Tibial artery (tissue), 4 donors: ENCODE measurements at places on chromosomes 2 and 18.

- no peak for DNase-seq
These were observed 24.7 kb downstream of the CLUL1 start for GRCh38 chr18:621291-622043.

DNA sequence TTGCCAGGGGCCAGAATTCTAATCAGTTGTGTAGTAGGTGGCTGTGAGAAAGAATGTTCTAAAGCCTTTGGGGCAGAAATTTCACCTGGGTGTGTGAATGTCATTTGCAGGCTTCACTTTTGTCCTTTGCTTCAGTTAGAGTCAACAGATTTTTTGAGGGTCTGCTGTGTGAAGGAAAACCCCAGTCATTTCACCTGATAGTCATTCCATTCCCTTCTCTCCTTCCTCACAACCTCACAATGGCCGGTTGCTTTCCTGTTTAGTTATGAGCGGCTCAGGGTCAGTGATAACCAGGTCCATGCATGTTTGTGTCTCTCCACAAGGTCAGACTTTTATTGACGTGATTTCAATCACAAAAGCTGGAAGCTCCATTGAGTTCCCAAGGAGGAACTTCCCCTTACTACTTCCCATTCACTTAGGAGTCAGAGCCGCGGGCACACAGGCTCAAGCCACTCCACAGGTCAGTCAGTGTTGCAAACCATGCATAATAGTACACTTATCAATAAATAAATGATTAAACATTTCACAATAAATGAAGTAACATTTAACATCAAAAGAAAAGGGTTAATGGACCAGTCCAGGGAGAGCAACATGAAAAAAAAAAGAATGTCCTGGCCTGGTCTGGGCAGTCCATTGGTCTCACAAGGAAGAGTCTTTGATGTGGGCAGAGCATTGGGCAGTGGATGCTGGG lies 74.3 kb downstream of the NPAS2 start:
- no peak for DNase-seq

GRCh38 chr2:146890491-146890890 lies 954.3 kb upstream of the ACVR2A start:
- no peak for DNase-seq

DNA sequence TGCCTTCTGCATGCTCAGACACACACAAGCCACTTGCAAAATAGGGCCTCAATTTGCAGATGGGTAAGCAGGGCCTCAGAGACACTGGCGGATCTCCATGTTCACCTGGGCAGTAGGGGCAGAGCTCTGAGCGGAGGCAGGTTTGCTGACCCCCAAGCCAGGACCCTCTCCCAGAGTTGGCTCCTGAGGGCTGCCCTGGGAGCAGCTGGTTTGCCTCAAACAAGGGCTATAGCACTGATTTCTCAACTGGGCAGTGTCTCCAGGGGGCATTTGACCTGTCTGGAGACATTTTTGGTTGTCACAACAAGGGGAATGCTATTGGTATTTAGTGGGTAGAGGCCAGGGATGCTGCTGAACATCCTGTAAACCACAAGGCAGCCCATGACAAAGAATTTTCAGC lies 11.6 kb downstream of the GLI2 start:
- no peak for DNase-seq

DNA sequence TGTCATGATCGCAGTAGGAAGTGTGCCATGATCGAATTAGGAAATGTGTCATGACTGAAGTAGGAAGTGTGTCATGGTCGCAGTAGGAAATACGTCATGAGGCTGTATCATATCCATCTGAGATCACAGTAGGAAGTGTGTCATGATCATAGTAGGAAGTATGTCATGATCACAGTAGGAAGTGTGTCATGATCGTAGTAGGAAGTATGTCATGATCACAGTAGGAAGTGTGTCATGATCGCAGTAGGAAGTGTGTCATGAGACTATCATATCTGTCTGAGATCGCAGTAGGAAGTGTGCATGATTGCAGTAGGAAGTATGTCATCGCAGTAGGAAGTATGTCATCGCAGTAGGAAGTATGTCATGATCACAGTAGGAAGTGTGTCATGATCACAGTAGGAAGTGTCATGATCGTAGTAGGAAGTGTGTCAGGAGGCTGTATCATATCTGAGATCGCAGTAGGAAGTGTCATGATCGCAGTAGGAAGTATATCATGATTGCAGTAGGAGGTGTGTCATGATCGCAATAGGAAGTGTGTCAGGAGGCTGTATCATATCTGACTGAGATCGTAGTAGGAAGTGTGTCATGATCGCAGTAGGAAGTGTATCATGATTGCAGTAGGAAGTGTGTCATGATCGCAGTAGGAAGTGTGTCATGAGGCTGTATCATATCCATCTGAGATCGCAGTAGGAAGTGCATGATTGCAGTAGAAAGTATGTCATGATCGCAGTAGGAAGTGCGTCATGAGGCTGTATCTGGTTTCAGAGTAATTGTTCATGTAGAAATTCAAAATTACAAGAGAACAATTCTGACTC lies 56.4 kb upstream of the NFATC1 start:
- no peak for DNase-seq

GRCh38 chr18:72986103-72986502 lies 118.3 kb upstream of the NETO1 start:
- DNase-seq: no peak

DNA sequence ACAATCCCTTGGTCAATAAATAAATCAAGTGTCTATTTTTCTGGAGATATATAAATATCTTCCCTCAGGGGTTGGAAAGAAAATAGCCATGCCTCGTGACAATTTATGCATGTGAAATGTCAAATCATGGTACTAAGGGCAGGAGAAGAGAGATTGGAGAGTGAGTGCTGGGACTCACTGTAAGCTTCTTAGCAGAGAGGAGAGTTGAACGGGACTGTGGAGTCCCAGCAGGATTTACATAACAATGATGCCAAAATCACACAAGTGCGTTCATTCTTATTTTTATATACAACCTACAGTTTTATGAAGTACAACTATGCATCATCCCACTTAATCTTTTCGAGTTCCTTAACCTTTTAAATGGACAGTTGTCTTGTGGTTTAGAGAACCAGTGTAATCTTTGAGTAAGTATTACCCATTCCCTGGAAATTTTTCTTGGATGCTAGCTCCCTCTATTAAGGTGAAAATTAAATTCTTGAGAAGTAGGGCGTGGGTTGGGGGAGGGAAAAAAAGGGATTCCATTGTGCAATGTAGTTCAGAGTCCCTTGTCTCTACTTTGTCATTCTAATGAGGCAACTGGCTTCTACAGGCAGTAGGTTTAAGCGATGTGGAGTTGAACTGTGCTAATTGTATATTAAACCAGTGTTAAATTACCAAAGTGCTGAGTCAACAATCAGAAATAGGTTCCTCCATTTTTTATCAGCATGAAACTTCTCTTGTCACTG lies 143.6 kb upstream of the EPHA4 start:
- no peak for DNase-seq

- no peak for DNase-seq
These were observed 114.8 kb downstream of the ATL2 start for GRCh38 chr2:38262069-38262871.

DNA sequence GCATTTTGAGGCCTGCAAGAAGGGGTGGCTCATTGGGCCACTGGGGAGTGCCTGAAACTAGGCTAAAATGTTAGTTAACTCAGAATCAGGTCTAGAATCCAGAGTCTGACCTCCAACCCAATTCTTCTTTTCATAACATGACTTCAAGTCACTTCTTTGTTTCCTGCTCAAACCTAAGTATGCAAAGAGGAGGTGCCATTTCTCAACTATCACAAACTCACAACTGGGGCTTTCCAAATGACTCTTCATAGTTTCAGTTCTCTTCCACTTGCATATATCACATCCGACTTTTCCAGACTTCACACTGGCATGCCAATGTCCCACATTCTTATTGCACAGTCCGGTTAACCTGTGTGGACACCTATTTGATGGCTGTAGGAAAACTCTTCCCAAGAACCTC lies 211.6 kb downstream of the TCF4 start:
- no peak for DNase-seq

DNA sequence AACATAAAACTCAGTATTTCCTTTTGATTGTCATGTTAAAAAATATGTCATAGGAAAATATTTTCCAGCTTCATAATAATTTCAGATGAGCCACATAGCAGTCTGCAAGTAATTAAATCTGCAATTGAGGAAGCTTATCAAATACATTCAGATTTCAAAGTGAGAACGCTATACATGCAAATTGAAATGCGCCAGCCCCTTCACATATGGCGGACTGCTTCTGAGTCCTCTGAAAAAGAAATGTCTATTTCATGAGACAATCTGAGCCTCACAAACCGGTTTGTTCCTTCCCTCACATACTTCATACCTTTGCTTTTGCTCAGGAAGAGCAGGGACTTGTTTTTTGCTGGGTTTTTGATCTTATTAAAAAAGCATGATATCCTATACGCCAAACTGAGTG lies 2.3 kb upstream of the DCDC2C start:
- DNase-seq: no peak

DNA sequence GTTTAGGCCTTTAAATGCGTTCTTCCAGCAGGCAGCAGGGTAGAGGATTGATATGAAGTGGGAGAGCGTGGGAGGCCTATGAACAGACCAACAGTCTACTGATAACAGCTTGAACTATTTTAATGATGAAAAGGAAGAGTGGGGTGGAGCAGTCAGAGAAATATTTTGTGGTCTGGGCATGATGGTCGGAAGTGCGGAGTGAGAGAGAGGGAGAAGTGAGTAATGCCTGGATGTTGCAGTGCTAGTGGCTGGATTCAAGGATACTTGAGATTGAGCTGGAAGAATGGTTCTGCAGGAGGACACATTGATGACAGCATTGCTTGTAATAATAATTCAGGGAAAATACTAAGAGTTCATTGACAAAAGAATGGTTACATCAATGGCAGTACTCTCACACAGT lies 151.0 kb upstream of the DAPL1 start:
- DNase-seq: no peak

- no peak for DNase-seq
These were observed 397.6 kb downstream of the ZNF521 start for GRCh38 chr18:24954341-24954740.

DNA sequence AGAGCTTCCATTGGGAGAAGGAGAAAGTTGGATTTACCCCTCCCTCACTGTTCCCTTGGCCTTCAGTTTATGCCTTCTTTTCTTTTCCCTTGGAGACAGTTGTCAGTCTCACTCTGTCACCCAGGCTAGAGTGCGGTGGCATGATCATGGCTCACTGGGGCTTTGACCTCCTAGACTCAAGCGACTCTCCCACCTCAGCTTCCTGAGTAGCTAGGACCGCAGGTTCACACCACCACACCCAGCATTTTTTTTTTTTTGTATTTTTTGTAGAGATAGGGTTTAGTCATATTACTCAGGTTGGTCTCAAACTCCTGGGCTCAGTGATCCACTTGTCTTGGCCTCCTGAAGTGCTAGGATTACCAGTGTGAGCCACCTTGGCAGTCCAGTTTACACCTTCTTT lies 49.9 kb downstream of the SLC9A4 start:
- no peak for DNase-seq

DNA sequence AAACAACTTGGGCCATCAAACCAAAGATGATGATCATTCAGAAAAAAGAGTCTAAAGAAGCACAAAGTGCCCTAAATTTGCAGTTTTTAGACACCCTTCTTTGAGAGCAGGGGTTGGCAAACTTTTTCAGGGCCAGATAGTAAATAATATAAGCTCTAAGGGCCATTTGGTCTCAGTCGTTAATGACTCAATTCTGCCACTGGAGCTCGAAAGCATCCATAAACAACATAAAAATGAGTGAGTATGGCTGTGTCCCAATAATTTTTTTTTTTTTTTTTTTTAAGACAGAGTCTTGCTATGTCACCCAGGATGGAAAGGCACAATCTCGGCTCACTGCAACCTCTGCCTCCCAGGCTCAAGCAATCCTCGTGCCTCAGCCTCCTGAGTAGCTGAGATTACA lies 152.3 kb downstream of the DTNB start:
- no peak for DNase-seq

DNA sequence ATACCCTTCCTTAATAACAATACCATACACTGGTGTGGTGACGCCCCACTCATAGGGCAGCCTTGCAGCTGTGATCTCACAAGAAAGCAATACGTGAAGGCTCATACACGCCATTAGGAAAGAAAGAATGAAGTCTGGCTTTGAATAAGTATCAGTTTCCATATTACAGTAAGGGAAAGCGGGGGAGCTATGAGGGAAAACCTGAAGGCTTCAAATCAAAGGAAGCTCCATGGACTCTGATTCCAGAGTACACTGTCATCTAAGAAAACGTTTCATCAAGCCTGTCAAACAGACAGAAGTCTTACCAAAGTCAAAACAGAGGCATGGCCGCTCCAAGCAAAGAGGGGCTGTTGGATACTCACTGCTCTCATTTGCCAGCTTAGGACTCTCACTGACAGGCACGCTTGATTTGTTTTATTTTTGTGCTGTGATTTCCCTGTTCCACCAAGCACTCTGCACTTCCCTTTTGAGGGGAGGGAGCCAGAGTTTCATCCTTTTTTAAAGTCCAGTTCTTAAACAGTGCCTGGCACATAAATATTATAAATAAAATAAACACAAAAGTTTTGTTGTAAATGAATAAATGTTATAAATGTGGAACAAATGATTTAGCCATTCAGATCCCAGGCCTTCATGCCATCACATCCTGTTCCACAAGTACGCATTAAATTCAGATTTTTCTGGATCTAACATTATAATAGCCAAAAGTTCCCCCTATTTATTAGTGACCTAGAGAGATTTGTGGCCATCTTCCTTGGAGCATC lies 221.2 kb downstream of the PIEZO2 start:
- DNase-seq: no peak

- no peak for DNase-seq
These were observed 586 bp downstream of the PDE11A start for GRCh38 chr2:178072000-178072382.

- no peak for DNase-seq
These were observed 2.2 kb downstream of the HMSD start for GRCh38 chr18:63951302-63951705.

GRCh38 chr2:47260971-47261370 lies 105.9 kb upstream of the STPG4 start:
- DNase-seq: no peak

DNA sequence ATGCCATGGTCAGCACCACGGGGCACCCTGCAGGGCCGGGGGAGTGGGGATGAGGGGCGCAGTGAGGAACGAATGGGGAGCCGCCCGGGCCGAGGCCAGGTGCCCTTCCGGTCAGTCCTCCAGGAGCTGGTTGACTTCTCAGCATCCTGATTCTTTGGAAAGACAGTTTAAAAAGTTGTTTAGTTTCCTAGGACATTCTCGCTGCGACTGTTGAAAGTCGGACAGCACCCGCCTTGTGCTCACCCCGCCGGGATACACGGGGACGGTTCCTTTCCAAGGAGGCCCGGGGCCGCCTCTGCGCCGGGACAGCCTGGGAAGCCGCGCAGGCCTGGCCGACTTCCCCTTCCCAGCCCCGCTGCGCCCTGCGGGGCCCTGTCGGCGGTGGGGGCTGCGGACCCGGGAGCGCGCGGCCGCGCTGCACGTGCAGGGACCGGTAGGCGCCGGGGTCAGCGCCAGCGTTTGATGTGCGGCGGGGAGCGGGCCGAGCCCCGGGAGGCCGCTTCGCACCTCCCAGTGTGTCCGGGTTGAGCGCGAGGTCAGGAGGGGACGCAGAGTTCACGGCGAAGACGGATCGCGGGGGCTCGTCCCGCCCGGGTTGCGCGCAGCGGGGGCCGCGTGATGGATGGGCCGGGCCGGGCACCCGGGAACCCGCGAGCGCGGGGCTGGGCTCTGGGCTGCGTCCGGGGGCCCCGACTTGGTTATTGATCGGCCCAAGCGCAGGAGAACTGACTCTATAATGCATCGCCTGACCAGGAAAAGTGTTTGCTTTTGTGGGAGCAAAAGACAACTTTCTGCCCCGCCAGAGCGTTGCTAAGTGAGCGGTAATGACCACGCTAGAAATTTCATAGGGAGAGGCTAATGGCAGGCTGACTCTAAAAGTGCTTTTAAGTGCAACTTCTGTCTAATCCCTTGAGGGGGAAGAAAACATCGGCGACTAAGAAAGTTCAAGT lies 28.0 kb upstream of the SMIM21 start:
- DNase-seq: no peak
